ENCODE measurements at places on chromosomes 2 and 18. TPM values are rescaled to one million over a fixed set of nuclear protein-coding genes. Genes with fewer than 3 reads are reported as not detected.

The SLC16A14 gene
- 1.9 TPM for polyA plus RNA-seq

DNA sequence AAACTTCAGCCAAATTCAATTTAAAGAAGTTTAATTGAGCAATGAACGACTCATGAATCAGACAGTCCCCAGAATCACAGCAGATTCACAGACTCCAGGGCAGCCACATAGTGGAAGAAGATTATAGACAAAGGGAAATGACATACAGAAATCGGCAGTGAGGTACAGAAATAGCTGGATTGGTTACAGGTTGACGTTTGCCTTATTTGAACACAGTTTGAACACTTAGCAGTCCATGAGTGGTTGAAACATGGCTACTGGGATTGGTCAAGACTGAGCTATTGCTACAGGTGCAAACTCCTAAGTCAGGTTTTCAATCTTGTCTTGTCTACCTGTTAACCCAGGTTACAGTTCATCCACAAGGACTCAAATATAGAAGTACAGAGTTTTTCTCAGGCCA is 169.6 kb downstream of the DLGAP1 start:
- DNase-seq = no peak

DNA sequence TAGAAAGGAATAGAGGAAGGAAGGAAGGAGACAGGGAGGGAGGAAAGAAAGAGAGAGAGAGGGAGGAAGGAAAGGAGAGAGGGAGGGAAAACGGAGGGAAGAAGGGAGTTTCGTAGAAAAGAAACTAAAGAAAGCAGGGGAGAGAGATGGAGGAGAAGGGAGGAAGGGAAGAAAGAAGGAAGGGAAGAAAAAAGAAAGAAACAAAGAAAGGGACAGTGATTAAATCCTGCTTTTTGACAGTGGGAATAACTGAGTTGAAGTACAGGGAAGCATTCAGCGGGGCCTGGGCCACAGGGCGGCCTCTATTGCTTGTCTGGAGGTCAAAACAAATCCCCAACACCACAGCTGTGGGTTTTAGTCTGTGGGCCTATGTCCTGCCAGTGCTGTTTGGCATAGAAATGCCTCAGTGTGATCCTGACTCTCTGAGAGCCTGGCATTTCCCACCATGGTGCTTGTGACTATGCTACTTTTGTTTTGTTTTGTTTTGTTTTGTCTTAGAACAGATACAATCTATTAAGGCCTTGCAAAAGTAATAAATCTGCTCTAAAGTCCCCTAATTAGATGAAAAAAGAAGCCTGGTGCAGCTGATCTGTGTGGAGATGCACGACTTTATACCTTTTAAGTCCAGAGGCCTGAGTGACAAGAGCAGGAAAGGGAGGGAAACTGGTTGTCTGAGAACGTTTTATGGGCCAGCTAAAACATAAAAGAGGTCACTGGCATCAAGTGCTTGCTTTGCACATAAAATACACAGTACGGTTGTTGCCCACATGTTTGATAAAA is 40.0 kb downstream of the IL1RL2 start:
- DNase-seq = peak; percentile 52

The RHOB gene
- polyA plus RNA-seq = 113 TPM

The MROH2A gene
- not detected for polyA plus RNA-seq

All from fibroblast of lung (primary cell).